ENCODE measurements at places on chromosomes 3 and 15. TPM values are rescaled to one million over a fixed set of nuclear protein-coding genes. Genes with fewer than 3 reads are reported as not detected.

The CA12 gene
- total RNA-seq, result 33.7 TPM

The ALPK3 gene
- total RNA-seq, result under 0.01 TPM

GRCh38 chr3:158808697-158809096 lies 6.8 kb downstream of the MFSD1 start:
- peak; percentile 85 for DNase-seq

The TMEM62 gene
- total RNA-seq, result 8.6 TPM

DNA sequence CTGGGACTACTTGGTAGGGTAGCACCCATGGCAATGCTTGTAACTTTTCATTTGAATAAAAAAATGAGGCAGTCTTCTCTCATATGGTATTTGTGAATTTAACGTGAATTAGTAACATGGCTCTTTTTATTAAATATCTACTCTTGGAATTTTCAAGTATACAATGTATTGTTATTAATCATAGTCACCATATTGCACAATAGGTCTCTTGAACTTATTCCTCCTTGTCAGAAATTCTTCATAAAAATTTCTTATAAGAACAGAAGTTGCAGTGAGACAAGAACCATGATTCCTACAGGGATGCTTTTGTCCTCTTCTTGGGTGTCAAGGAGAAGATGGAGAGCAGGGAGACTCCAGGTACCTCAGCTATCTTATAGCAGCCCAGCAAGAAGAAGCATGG lies 203.8 kb upstream of the FEZF2 start:
- DNase-seq, result no peak

The DAZL gene
- total RNA-seq, result not detected

DNA sequence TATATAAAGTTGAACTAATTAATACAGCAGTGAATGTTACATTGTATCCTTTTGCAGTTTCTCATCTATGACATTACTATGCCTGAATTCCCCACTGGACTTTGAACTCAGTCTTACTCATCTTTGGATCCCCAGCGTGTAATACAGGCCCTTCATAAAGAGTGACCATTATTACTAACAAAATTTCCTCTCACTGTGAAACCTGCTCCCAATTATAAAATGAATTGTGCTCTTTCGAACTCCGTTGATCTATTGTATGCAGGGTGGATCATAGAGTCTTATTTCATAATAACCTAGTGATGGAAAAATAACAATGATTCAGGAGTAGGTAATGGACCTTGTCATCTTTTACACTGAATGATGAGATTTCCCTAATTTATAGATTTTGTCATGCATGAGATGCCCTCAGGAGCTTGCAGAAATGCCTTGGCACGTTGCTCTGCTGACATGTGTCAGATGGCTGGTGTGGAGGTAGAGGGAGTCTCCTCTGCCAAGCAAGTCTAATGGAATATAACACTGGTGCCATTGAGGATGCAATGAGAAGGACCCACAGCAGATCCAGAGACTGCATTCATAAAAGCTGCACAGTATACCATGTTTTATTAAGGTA lies 25.5 kb downstream of the B3GNT5 start:
- no peak for DNase-seq

GRCh38 chr3:170493712-170494182 lies 75.1 kb downstream of the CLDN11 start:
- peak; percentile 82 for DNase-seq

DNA sequence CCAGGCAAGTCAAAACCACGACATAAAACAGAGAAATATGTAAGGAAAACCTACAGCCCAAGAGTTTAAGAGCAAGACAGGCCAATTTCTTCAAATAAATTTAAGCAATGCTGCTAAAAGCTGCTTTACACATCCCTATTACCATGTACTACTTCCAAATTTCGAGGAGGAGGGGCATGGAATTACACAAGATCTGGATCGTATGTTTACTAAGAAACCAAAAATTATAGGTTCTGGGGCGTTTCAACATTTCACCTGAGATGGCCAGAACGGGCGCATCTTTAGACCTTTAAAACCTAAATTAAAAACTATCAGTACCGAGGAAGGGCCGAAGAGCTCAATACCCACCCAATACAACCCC lies 664 bp upstream of the NR2C2 start:
- no peak for DNase-seq

GRCh38 chr15:101469520-101470288 lies 19.8 kb downstream of the PCSK6 start:
- DNase-seq, result no peak

GRCh38 chr3:40780291-40780924 lies 255.6 kb downstream of the ZNF621 start:
- no peak for DNase-seq

- DNase-seq, result no peak
Observed at GRCh38 chr15:60869851-60870250, 359.3 kb downstream of the RORA start.

GRCh38 chr3:14480207-14481017 lies 59.7 kb downstream of the GRIP2 start:
- DNase-seq, result peak; percentile 94

GRCh38 chr3:185292238-185292637 lies 38.4 kb upstream of the EHHADH start:
- no peak for DNase-seq

- no peak for DNase-seq
Observed at GRCh38 chr15:31824024-31824423, 206.3 kb upstream of the CHRNA7 start.

The GATA2 gene
- total RNA-seq, result 2.2 TPM
